GM06990 (cell line): ENCODE measurements at places on chromosomes 2 and 18.

DNA sequence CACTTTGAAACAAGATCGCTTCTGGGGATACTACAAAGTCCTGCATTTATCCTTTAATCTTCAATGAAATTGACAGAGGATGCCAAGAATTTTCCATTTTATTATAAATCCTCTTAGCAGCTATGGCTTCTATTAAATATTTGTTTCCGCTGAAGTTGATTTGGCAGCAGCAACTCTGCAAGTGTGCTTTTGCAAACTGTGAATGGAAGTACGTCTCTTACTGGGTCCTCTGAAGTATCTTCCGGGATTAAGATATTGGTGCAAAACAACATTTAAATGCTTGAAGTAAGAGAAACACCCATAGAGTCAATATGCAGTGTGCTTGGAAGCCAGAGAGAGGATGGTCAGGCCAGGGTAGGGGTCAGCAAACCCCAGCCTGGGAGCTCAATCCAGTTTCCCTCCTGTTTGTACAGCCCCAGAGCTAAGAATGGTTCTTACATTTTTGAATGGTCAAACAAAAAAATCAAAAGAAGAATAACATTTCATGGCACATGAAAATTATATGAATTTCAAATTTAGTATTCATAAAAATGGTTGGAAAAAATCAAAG, 13.6 kb downstream of the CCDC68 start:
- no peak for DNase-seq

DNA sequence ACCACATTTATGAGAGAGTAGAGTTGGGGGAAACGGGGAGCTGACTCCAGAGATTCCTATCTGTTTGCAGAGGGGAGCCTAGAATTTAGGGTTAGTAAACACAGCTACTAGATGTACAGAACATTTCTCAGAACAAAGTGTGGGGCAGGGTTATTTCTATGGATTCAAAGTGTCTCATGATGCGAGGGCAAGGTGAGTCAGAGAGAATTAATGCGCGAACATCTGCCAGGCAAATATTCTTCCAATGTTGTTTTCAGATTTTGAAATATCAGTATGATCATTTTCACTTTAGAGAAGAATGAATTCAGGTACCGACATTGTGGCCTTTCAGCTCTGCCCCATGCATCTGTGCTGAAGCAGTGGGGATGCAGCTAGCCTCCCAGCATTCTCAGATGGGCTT, 2.0 kb upstream of the DSEL start:
- no peak for DNase-seq

DNA sequence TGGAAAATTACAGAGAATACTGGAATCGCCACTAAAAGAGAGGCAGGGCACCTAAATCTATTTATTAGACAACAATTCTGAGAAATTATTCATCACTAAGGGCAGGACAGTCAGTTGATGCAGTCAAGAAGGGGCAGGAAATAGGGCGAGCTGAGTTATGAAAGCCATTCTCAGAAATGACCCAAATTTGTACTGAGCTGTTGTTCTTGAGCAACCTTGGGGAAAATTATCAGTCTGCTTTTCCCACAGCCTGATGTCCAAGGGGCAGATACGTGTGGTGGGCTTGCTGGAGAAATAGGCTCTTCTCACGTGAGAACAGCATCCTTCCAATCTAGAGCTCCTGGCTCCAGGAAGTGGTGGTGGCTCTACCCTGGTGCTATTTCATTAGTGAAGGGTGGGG, 38.6 kb downstream of the STON1 start:
- no peak for DNase-seq

DNA sequence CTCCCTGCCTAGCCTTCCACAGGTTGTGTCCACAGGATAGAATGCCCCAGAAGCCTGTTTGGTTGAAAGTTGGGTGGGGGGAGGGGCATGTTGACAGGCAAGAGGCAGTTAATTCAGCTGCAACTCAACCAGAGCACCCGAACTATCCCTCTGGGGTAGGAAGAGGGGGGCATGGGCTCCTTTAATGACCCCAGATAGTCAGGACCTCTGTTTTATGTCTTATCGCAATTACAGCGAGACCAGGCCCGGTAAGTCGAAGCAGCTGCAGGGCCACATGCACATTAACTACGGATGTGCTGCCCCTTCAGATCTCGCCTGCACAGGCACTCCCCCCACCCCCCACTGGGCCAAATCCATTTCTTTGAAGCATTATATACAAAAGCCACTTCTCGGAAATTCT, 363.8 kb upstream of the HNRNPA3 start:
- no peak for DNase-seq

GRCh38 chr2:30115141-30115980, 31.4 kb upstream of the YPEL5 start:
- DNase-seq, result no peak

GRCh38 chr2:12549641-12550040, 167.1 kb upstream of the TRIB2 start:
- no peak for DNase-seq

- DNase-seq, result no peak
Observed at GRCh38 chr2:240401781-240402551, 33.5 kb upstream of the GPC1 start.

DNA sequence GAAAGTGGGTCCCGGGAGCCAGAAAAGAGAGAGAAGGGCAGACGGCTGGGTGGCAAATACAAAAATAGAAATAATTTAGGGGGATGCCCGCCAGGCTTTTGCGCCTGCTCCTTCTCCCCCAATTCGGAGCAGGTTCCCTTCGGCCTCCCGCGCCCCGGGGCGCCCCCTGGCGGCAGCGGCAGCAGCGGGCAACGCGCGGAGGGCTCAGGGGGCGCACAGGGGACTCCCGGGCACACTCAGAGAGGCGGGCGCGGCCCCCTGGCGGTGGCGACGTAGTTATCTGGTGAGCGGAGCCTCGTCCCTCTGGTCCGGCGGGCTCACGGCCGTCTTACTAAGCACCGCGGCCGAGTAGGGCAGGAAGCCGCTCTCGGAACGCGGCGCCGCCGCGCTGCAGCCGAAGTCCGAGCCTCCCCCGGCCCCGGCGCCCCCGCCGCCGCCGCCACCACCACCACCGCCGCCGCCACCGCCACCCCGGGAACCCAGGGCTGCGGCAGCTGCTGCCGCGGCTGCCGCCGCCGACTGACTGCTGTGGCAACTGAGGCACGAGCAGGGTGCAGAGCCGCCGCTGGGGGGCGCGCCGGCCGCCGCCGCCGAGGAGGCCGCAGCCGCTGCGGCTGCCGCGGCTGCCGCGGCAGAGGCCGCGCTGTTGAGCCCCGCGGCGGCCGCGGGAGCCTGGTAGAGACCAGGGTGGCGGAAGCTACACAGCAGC, 3.8 kb downstream of the EVX2 start:
- peak; percentile 64 for DNase-seq

- DNase-seq, result no peak
Observed at GRCh38 chr18:23822590-23823385, 133.5 kb downstream of the LAMA3 start.

- no peak for DNase-seq
Observed at GRCh38 chr2:217101972-217102371, 242.1 kb upstream of the TNP1 start.

DNA sequence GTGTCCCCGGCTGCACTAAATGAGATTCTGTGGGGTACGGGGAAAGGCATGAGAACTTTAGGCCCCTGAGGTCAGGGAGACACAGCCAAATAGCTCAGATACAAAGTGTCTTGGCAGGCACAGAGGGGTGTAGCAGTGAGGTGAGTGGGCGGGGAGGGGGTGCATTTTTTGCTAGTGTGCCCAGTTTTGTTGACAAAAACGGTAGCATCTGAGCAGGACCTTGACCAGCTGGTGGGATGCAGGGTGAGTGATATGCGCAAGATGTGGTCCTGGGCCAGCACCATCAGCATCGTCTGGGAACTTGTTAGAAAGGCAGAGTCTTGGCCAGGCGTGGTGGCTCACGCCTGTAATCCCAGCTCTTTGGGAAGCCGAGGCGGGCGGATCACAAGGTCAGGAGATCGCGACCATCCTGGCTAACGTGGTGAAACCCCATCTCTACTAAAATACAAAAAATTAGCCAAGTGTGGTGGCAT, 127.3 kb upstream of the LGALSL start:
- DNase-seq, result no peak

DNA sequence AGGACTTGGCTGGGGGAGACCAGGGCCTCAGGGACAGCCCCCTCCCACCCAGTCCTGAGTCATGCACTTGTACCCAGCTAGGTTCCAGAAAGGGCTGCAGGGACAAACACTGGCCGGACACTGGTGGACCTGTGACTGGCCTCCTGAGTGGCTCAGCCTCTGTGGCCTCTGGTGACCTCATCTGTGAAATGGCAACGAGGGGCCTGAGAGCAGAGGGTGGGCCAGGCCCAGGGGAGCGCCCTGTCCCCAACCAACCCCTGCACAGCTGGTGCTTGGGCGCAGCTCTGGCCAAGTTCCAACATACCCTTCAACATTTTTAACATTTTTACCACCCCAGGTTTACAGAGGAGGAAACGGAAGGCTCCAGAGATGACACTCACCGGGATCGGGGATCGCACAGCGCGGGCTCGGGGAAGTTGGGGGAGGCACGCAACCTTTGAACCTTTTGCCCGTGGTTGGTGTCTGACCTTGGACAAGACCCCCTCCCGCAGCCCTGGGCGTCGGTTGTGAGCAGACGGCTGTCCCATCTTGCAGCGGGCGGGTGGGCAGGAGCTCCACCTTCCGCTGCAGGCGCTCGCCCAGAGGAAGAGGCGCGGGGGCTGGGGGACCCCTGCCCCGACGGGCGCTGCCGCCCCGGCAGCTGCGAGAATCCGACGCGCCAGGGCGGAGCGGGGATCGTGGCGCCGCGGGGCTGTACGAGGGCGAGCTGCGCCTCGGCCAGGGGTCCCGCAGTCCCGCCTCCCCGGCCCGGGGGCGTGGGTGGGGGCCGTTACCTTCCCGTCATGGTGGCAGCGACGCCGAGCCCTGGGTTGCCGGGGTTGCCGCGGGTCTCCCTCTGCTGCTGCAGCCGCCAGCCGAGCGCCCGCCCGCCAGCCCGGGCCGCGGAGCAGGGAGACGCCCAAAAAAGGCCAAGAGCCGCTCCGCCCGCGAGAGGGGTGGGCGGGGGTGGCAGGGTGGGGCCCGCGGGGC, 805 bp downstream of the LIMS2 start:
- no peak for DNase-seq

DNA sequence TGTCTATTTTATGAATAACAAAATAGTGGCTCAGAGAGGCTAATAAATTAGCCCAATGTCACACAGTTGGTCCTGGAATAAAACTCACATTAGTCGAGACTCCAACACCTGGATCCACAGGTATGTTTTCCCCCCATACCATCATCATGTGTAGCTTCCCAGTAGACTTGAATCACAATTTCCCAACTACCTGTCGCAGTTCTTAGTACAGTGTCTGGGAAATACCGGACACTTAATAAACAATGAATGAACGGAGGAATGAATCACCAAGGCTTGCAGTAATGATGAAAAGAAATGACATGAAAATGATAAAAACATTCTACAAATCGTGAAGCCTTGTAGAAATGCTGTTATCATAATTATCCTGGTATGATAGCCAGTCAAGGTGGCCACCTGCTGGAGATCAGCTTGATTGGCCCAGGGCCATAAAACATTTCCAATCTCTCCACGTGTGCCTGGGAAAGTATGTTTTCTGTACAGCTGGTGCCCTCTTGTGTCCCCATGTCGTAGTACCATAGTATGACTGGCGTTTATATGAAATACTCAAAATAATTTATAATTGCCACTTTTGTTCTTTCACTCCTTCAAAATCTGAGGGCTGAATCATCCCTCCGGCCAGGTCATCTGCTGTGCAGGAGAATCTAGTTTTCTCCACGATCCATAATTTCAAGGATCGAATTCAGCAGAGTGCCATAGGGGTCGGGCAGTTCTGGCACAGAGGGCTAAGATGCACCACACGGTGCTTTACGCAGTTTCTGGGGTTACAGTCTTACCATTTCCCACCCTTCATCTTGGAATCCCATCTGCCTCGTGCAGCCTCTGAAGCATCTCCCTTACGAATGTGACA, 95.4 kb downstream of the LAMA1 start:
- DNase-seq, result no peak

- no peak for DNase-seq
Observed at GRCh38 chr2:2587354-2587753, 256.3 kb upstream of the MYT1L start.

GRCh38 chr18:58432050-58432727, 196.7 kb downstream of the ALPK2 start:
- no peak for DNase-seq

DNA sequence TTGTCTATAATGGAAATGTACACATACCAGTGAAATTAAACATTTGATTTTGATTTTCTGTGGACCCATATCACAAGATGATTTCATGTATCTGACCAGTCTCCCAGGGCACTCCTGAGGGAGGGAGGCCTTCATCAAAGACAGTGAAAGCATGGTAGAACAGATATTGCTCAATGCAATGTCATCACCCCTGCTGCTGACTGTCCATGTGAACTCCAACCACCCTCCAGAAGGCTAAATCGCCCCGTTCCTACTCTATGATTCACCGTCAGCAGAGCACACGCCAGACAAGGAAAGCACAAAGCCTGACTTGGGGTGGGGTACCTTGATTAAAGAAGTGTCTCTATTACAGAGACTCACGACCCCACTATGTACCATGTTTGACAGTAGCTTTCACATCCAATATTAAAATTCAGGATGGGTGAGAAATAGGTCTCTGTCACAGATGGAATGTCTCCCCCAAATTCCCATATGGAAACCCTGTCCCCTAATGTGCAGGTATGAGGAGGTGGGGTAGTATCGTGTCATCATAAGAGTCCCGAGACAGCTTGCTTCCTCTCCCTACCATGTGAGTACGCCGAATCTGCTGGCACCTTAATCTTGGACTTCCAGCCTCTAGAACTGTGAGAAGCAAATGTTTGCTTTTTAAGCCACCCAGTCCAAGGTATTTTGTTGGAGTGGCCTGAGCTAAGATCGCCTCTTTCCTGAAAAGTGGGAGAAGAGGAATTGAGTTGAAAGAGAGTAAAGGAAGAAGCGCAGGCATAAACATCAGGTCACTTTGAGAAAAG, 42.4 kb downstream of the CYB5A start:
- DNase-seq, result no peak

DNA sequence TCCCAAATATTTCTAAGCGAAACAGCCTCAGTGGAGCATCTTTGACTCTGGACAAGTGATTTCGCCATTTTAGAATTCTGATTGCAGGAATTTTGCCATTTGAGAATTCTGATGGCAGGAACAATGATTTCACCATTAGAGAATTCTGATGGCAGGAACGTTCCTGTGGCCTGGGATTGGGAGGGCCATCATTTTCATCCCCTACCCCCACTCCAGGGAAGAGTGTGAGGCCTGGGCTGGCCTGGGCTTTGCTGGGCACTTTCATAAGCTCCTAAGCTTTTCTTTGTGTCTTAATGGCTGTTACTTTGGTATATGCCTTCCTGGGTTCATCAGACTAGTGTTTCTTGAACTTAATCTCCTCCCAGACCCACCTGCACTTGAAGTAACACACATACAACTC, 129.3 kb upstream of the EPAS1 start:
- no peak for DNase-seq

GRCh38 chr2:187853381-187853791, 299.2 kb upstream of the TFPI start:
- DNase-seq, result no peak

DNA sequence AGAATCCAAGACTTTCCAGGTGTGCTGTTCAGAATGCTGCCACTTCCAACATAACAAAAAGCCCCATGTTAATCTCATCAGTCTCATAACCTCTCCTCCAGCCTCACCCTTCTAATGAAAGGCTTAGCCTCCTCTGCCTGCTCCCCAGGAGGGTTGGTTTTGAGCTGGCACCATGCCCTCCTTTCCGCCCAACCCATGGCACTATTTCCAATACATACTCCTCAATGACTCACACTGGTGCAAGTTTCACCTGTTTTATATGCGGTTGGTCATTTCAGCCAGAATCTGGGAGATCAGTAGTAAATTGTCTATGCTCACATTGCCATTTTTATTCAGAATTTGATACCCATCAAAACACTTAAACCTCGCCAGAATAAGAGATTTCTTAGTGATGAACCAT, 157.6 kb upstream of the NRP2 start:
- DNase-seq, result no peak

GRCh38 chr18:7609617-7610016, 42.5 kb downstream of the PTPRM start:
- no peak for DNase-seq
